ENCODE measurements at places on chromosomes 5 and 9.

DNA sequence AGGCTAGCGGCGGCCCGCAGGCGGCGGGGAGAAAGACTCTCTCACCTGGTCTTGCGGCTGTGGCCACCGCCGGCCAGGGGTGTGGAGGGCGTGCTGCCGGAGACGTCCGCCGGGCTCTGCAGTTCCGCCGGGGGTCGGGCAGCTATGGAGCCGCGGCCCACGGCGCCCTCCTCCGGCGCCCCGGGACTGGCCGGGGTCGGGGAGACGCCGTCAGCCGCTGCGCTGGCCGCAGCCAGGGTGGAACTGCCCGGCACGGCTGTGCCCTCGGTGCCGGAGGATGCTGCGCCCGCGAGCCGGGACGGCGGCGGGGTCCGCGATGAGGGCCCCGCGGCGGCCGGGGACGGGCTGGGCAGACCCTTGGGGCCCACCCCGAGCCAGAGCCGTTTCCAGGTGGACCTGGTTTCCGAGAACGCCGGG, 253 bp downstream of the SLC12A2 start:
- no peak for DNase-seq

DNA sequence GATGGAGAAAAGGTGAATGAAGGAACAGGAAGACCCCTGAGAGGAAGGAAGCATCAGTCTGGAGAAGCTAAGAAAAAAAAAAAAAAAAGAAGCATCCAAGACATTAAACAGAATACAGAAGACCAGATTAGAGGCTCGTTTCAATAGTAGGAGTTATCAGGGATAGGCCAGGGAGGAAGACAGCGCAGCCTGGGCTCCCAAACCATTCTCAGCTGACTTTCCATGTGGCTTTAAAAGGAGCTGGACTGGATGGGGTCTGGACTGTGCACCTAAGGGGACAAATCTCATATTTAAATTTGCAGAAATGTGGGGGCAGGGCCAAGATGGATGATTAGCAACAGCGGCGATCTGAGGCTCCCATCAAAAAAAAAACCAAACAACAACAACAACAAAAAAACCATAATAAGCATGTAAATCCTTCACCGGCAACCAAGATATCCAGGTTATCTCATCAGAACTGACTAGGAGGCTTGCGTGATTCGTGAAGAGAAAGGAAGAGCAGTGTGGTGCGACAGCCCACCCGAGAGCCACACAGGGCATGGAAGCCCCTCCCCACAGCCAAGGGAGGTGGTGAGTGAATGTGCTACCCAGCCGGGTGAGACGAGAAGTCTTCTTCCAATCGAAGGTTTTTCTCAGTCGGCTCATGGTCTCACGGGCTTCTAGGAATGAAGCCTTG, 114.9 kb upstream of the ADAMTS16 start:
- no peak for DNase-seq

- DNase-seq = no peak
Measured at GRCh38 chr9:94805585-94805984, 79.1 kb downstream of the AOPEP start.

DNA sequence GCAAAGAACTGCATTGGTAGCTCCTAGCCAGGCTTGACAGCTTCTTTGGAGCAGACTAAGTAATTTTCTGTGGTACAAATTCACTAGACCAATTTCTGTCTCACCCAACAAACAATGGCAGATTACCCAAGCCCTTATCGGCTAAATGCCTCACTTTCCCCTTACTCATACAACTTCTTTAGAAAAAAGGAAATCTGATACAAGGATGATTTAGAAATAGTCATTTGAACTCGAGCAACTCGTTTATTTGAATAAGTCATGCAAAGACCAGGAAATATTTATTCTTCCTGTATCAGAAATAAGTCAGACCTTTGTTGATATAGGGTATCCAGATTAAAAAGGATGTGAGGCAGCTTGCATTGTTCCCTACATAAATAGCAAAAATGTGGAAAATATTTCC, 170.4 kb upstream of the CDH6 start:
- DNase-seq = no peak

GRCh38 chr5:95471487-95471886, 80.3 kb downstream of the FAM81B start:
- no peak for DNase-seq

GRCh38 chr9:137276473-137277328, 825 bp upstream of the TOR4A start:
- DNase-seq = peak; percentile 91

GRCh38 chr5:71651579-71651978, 64.4 kb downstream of the MCCC2 start:
- DNase-seq = no peak

- DNase-seq = peak; percentile 95
Measured at GRCh38 chr5:115169487-115170133, at the start of gene TRIM36. Gene TRIM36 (minus strand): TSS chr5:115169908. CDS start chr5:115169634, 274 bp downstream.

- no peak for DNase-seq
Measured at GRCh38 chr5:151862811-151863472, 61.7 kb downstream of the GLRA1 start.

DNA sequence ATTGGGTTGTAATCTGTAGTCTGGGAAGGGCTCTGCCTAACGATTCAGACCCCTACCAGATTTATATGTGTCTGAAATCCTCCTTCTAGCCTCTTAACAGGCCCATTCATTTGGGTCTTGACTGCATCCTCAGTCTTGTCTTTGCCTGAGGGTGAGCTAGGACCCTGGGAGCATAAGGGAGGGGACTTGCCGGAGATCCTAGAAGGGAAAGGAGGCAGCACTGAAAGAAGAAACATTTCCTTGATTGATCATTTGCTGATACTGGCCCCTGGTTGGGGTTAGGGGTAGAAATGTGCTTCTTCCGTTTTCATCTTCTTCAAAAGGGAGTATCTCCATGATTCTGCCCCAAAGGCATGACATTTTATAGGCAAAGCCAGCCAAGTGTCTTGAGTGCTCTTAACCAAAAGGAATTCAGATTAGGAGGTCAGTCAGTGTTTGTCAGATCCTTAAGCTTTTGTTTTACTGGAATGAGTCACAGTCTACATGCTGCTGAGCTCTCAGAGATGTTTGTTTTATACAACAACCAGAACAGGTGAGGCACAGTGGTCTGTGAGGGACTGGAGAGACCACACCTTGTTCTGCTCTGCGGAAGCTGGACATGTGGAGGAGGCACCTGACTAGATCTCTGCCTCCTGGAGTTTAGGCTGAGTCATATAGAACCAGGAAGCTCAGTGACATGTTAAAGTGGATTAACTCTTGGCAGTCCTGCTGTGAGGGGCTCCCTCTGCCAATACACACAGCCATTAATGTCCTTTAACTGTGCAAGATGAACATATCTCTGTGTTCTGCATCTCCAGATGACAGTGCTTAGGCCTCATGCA, 37.7 kb downstream of the PCDHAC2 start:
- DNase-seq = no peak

DNA sequence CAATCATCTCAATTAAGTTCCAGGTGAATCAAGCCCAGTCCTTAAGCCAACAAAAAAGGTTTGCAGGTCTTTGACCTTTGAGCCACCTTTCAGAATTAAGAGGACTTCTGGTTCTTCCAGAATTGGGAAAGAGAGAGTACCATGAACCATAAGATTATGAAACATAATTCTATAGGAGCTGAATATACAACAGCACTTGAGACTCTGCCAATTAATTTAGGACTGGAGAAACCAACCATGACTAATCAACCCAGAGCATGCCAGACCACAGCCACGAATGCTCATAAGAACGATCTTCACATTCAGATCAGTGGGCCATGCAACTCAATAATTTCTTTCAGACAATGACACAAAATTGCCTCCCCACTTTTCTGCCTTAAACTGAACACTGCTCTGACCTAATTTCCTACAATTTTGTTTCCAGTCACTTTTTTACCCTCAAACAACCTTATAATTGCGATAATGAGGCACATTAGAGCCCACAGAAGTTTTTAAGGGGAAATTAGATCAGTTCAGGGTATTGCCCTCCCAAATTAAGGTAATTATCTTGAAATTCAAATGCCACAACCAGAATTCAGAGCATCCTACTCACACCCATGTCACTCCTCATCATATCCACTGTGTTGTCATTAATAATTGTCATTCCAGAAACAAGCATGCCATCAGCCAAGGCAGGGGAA, 213.4 kb downstream of the ATPSCKMT start:
- DNase-seq = no peak

- no peak for DNase-seq
Measured at GRCh38 chr5:124546643-124547042, 199.8 kb downstream of the ZNF608 start.
